ENCODE measurements at places on chromosomes 2 and 18.

GRCh38 chr2:48346124-48346536 is 183.8 kb upstream of the STON1 start:
- DNase-seq = no peak

DNA sequence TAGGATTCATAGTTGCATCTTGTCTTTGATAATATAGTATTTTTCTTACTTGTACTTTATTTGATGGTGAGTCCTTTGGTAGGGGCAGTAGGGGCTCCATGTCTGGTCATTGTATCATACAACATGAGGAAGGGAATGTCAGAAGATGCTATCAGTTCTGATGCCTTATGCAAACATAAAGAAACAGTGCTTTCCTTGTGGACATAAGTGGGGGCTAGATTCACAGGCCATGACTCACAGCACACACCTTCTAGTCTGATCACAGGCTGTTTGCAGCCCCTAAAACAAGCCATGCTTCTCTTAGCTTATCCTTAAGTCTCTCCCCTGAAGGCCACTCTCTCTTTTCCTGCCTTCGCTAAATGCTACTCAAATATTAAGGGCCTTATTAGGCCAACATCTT is 10.7 kb upstream of the SLC14A1 start:
- DNase-seq = no peak

DNA sequence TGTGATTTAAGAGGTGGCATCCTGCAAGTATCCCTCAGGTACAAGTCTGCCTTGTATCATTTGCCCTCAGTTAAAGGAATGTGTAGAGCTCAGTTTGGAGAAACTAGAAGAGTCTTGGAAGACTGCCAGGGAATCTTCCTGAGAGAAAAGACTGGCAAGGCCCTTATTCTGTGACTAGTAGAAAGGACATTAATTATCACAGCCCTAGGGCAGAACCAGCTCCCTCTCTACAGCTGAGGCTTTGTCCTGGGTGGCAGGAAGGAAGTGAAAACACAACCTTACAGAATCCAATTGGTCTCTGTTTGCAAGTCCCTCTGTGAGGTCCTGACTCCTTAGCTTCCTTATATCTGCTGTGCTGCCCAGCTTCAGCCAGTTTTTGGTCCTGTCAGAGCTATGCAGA is 385.9 kb upstream of the CYRIA start:
- no peak for DNase-seq

- DNase-seq = no peak
These were observed 34.8 kb downstream of the TIMM21 start for GRCh38 chr18:74183130-74183529.

GRCh38 chr2:60581433-60582282 is 28.2 kb upstream of the BCL11A start:
- DNase-seq = peak; percentile 79

GRCh38 chr2:145688156-145688555 is 1168.2 kb upstream of the ZEB2 start:
- no peak for DNase-seq

DNA sequence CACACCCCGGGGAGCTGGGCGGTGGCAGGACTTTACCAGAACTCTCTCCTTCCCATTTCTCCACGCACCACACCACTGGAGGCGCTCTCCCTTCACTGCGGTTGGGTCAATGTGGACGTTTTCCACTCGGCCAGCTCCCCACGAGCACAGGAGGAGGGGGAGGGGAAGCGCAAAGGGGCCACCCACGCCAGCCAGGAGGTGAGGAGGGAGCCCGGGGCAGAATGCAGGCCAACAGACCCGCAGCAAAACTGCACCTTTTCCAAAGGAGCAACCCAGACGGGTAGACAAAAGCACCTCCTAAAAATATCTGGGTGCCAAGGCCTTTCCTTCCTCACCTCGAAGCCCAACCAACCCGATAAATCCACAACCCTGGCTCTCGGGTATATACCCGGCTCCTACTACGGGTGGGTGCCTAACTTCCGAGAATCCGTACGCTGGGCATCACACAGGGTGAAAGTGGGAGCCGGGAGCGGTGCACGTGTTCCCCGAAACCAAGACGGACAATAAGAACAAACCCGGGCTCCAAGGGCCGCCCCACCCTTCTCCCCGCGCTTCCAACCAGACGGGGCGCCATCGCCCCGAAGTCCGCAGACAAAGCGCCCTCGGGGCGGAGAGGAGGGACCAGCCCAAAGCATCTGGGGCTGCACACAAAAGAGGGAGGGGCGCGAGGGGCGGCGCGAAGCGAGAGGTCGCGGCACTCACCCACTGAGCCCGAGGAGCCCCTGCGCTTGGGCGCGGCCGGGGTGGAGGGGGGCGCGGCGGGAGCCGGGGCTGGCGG is 1.0 kb downstream of the RTN4 start:
- DNase-seq = peak; percentile 94
